Activated gamma-delta T cell (primary cell): ENCODE measurements at places on chromosomes 5 and 9.

GRCh38 chr5:93092349-93093105 is 488.5 kb downstream of the NR2F1-AS1 start:
- DNase-seq: no peak

GRCh38 chr5:159669559-159669958 is 246.7 kb upstream of the ADRA1B start:
- no peak for DNase-seq

DNA sequence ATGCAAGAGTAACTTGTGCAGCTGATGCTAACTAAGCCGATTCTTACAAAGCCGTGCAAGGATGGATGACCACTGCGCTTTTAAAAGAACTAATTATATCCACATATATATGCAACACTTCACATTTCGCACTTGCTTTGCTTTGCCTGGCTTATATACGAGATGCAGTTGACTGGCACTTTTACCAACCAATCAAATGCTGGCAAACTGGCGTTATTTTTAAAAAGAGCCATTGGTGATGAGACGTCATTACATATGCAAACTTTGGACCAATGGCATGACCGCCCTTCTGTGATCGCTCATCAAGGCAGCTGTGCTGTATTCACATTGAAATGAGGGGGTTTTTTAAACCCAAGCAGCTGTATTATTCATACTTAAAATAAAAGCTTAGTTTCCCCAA is 1147.7 kb upstream of the WWC1 start:
- DNase-seq: no peak

GRCh38 chr9:138020795-138021182 is 143.2 kb downstream of the CACNA1B start:
- DNase-seq: no peak

DNA sequence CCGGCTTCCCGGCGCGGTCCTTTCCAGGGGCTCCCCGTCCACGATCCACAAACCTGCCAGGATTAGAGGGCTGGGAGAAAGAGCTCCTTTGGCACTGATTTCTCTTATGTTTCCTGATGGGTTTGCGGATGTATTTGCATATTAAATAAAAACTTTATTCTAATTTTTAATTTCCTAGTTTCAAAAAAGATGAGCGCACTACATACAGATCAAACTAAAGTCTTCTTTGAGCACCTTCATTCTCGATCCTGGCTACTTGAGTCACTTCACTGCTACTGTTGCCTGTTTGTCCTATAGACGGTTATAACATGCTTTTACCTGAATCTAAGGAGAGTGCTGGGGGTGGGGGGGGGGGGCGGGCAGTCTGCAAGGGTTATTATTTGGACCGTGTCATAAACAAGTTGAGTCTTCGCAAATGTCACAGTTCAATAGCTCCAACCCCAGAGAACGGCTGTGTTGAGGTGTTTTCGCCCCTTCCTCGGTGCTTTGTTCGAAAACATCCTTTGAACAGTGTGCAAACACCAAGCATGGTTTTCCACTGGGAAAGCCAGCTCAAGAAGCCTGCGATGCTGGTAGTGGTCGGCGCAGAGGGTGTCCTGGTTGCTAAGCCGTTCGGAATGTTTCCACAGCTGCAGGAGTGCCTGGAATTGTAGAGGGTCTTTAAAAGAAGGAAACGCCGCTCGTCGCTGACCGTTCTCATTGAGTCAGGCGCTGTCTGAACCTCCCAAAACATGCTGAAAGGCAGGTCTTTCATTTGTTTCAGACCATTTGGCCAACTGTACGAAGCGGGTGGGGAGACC is 1.1 kb upstream of the STK10 start:
- no peak for DNase-seq

DNA sequence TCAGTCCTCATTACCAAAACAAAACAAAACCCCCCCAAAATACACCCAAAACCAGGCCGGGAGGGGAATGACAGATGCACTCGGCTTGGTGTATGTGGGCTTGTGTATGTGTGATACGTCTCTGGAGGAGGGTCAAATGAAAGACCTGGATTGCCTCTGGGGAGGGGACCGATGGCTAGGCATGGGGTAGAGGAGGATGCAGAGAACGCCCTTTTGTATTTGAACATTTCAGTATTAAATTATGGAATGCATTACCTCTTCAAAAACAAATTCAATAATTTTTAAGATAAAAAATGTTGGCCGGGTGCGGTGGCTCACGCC is 61.4 kb downstream of the LMX1B start:
- no peak for DNase-seq

GRCh38 chr5:10366310-10367272 is 13.1 kb downstream of the MARCHF6 start:
- no peak for DNase-seq

- no peak for DNase-seq
Measured at GRCh38 chr9:111474385-111474784, 9.8 kb downstream of the ECPAS start.
